ENCODE measurements at places on chromosomes 6 and 20. TPM values are rescaled to one million over a fixed set of nuclear protein-coding genes. Genes with fewer than 3 reads are reported as not detected.

DNA sequence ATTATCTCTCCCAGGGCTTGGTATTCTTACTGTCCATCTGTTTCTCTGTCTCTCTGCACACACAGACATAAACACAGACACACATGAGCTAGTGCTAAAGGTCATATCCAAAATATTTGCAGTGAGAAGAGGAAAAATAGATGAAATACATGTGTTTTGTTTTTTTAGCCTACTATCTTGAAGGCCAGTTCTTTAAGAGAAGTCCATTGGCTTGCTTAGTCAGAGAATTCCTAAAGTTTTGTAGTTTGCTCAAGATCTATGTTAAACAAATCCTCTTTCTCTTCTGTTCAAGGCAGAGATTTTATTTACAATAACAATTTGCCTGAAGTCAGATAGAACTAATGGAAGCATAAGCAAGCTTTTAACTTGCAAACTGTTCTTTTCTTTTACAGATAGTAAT, 120.0 kb upstream of the AKIRIN2 start:
- DNase-seq: no peak
- H3K4me1 ChIP-seq: peaks cover 20% of the 10 kb centered on the region
- no peaks in the 10 kb centered on the region for H3K27me3 ChIP-seq
- H3K4me3 ChIP-seq: no peak overlapping the region
- H3K27ac ChIP-seq: no peak overlapping the region
- H3K36me3 ChIP-seq: no peaks in the 10 kb centered on the region

GRCh38 chr20:51553897-51554486, 11.5 kb upstream of the NFATC2 start:
- no peak overlapping the region for H3K4me3 ChIP-seq
- no peak overlapping the region for H3K27ac ChIP-seq

- peaks cover 20% of the 10 kb centered on the region for H3K36me3 ChIP-seq
- DNase-seq: no peak
- H3K4me1 ChIP-seq: no peaks in the 10 kb centered on the region
- no peak overlapping the region for H3K27ac ChIP-seq
- no peak overlapping the region for H3K4me3 ChIP-seq
These were observed 268.1 kb downstream of the UST start for GRCh38 chr6:149014631-149015534.

GRCh38 chr6:50635429-50635828, 77.9 kb upstream of the TFAP2D start:
- DNase-seq: no peak
- no peaks in the 10 kb centered on the region for H3K27me3 ChIP-seq
- no peaks in the 10 kb centered on the region for H3K36me3 ChIP-seq
- no peak overlapping the region for H3K27ac ChIP-seq
- H3K4me1 ChIP-seq: no peaks in the 10 kb centered on the region

DNA sequence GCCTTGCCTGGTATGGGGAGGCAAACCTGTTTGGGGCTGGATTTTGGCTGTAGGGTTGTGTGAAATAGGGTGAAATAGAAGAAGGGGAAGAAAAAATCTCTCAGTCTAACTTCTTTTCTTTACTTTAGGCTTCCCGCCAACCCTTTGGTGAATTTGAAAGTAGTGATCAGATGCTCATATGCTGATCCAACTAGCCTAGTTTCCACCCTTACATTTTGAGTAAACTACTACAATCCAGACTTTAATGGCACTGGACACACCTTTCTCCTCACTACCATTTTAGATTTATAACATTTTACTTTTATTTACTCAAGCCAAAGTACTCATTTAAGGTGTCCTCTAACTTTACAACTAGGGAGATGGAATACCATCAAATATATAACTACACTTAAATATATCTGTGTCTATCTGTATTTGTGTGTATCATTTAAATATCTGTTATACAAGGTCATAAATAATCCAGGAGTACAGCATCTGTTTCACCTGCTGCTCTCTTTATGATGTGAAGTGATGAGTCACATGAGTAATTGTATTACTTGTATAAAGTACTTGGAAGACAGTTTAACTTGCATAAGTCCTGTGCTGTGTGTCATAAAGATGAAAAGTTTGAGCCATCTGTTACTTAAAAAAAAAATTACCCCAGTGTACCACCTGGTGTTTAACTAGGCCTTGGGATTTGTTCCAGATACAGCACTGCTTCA, 172.1 kb downstream of the CDKAL1 start:
- H3K36me3 ChIP-seq: no peaks in the 10 kb centered on the region
- no peak overlapping the region for H3K27ac ChIP-seq
- no peak for DNase-seq
- peaks cover 11% of the 10 kb centered on the region for H3K4me1 ChIP-seq
- no peak overlapping the region for H3K4me3 ChIP-seq

DNA sequence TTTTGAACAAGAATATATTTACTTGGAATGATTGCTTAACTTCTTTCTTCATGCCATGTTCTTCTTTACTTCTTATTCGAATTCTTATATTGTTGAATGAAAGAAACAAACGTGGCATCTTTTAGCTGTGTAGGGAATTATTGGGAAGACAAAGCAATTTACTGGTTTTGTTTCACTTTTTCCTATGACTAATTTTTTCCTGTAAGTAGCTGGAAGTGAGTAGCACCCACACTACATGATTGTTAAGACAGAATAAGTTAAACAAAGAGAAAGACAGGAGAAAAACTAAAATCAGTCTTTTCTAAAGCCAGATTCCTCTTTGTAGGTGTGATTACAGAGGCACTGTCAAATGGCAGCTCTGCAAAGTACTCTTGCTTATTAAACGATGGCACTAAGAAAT, 593.4 kb downstream of the EYS start:
- no peak for DNase-seq
- no peak overlapping the region for H3K27ac ChIP-seq
- H3K4me1 ChIP-seq: no peaks in the 10 kb centered on the region
- H3K27me3 ChIP-seq: no peaks in the 10 kb centered on the region

- no peaks in the 10 kb centered on the region for H3K4me1 ChIP-seq
- H3K27me3 ChIP-seq: peaks cover 2% of the 10 kb centered on the region
- no peak for DNase-seq
- no peaks in the 10 kb centered on the region for H3K36me3 ChIP-seq
- no peak overlapping the region for H3K4me3 ChIP-seq
These were observed 62.9 kb upstream of the ADGRG6 start for GRCh38 chr6:142238881-142239280.

- H3K27me3 ChIP-seq: no peaks in the 10 kb centered on the region
- H3K4me3 ChIP-seq: no peak overlapping the region
- DNase-seq: no peak
These were observed 223.9 kb downstream of the PRL start for GRCh38 chr6:22072949-22073348.

DNA sequence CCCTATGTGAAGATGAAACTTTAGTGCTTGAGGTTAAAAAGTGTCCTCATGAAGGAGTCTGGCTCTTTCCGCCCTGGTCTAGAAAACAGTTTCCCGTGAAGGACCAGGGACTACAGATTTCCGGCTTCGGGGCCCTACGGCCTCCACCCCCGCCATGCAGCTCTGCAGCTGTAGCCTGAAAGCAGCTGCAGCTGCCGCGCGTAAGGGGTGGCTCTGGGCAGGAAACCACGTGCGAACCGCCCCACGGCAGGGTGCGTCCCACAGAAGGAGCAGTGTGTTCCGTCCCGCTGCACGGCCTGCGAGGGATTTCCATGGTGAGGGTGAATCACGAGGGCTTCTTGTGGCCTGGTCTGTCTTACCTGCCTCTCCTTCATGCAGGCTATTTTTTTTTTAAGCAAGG, 117.0 kb downstream of the ERMARD start:
- H3K4me1 ChIP-seq: no peaks in the 10 kb centered on the region
- no peaks in the 10 kb centered on the region for H3K27me3 ChIP-seq
- no peak overlapping the region for H3K4me3 ChIP-seq
- DNase-seq: no peak
- no peak overlapping the region for H3K27ac ChIP-seq
- H3K36me3 ChIP-seq: no peaks in the 10 kb centered on the region

DNA sequence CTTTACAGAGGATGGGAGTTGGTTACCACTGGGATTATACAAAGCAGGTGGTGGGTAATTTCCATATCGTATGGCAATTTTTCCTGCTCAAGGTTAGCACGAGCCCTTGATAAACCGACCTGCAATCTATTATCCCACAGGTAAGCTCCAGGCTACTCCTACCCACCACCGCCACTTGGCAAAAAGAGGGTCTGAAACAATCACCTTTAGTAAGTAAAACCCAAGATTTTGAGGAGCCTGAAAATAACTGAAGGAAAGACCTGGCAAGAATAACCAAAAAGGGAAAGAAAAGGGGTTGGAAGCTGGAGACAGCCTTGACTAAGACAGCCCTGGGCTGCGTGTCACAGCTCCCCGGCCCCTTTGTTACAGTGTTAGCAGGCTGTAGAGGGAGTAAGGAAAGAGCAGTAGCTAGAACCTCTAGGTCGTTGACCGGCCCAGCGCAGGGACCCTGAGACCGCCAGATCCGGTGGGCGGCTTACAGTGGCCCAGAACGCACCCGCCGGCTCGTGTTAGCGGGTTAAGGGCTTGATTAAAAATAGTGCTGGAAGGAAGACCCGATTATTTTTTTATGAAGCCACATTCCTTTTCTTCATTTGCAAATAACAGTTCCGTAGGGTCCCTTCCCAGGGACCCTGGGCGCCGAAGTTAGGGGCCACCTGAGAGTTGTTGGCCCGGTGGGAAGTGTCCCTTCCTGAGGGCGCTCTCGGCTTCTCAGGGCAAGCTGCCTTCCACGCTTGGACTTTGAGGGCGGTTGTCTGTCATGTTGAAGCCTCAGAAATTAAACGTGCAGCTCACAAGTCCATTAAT, 30.5 kb downstream of the TFAP2B start:
- peaks cover 67% of the 10 kb centered on the region for H3K27me3 ChIP-seq
- no peak overlapping the region for H3K27ac ChIP-seq
- no peak for DNase-seq

GRCh38 chr6:153959276-153959675, 79.8 kb upstream of the OPRM1 start:
- no peaks in the 10 kb centered on the region for H3K36me3 ChIP-seq
- H3K27ac ChIP-seq: no peak overlapping the region
- no peak for DNase-seq

GRCh38 chr6:50145125-50145524, 95.4 kb upstream of the DEFB112 start:
- DNase-seq: no peak
- no peak overlapping the region for H3K4me3 ChIP-seq
- no peaks in the 10 kb centered on the region for H3K27me3 ChIP-seq
- H3K36me3 ChIP-seq: no peaks in the 10 kb centered on the region
- H3K27ac ChIP-seq: no peak overlapping the region

GRCh38 chr6:112620812-112621569, 273.9 kb downstream of the RFPL4B start:
- H3K4me1 ChIP-seq: no peaks in the 10 kb centered on the region
- no peak overlapping the region for H3K27ac ChIP-seq
- DNase-seq: no peak
- no peaks in the 10 kb centered on the region for H3K36me3 ChIP-seq
- no peak overlapping the region for H3K4me3 ChIP-seq

DNA sequence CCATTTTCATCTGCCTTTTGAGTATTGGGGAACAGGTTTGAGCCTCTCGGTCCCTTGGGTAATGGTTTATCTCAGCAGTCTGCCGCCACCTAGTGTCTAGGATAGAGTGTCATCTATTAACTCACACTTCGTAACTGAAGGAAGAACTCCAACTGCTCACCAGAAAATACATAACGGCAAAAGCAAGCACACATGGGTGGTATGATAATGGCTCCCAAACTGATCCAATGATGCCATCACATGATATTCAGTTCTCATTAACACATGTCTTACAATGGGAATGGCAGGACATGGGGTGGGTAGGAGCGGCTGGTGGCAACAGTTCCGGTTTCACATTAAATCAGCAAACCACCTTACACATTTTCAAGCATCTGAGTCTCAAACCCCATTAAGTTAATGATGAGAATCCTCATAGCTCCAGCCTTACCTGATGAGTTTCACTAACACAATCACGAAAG, 110.7 kb upstream of the PHACTR1 start:
- no peak overlapping the region for H3K27ac ChIP-seq
- H3K4me3 ChIP-seq: peak overlapping the region; percentile 61
- H3K36me3 ChIP-seq: no peaks in the 10 kb centered on the region
- DNase-seq: no peak

- H3K4me3 ChIP-seq: no peak overlapping the region
- DNase-seq: no peak
- peaks cover 2% of the 10 kb centered on the region for H3K36me3 ChIP-seq
- no peak overlapping the region for H3K27ac ChIP-seq
- peaks cover 5% of the 10 kb centered on the region for H3K27me3 ChIP-seq
These were observed 15.5 kb upstream of the ZFP57 start for GRCh38 chr6:29696147-29697125.

DNA sequence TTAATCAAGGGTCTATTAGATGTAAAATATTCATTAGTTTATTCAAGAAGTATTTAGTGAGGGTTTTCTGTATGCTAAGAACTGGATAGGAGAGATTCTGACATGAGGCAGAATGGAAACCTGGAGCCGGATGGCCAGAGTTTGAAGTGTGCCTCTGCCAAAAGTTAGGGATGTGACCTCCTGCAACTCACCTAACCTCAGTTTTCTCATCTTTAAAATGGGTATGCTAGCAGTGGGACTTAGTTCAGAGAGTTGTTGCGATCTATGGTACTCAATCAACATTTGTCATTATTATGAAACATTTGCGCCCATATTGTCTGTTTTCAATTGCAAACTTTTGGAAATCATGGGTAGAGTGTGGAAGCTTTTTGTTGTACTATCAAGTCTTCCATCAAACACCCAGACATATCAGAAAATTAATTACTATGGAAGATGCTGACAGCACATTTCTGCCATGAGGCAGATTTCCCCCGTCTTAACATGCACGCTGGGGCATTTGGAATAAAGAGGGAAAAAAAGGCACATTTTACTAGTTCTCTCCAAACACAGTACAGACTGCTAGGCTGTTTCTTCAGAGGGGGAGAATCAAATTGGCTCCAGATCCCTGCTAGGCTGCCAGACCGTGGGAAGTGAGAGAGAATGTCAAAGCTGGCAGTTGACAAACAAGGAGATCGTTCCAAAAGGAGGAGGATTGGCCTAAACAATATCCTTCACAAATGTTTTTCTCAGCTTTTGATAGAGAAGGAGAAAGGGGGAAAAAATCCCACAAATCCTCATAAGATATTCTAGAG, 205.3 kb upstream of the TSHZ2 start:
- no peaks in the 10 kb centered on the region for H3K4me1 ChIP-seq
- no peak overlapping the region for H3K27ac ChIP-seq
- no peaks in the 10 kb centered on the region for H3K36me3 ChIP-seq

DNA sequence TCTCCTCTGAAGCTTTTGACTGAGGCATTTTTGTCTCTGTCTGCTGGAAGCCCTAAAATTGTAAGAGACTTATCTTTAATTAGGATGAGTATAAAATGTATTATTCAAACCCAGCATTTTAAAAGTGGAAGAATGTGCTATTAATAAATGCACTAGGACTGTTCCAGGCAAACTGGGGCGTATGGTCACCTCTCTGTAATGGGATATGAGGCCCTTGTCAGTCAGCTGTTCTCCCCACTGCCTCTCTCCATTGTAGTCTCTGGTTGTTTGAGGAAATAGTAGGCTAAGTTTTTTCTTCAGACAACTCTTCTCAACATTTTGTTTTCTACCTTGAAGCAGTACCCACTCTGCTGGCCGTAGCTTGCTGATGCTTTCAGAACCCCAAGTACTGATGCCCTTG, 14.3 kb upstream of the DEF6 start:
- no peak for DNase-seq
- no peak overlapping the region for H3K4me3 ChIP-seq
- H3K4me1 ChIP-seq: no peaks in the 10 kb centered on the region
- H3K27ac ChIP-seq: no peak overlapping the region

The GSTA2 gene
- total RNA-seq: not detected

The CST1 gene
- total RNA-seq: not detected

The NKAIN2 gene
- not detected for total RNA-seq

The GABBR1 gene
- 117 TPM for total RNA-seq

The BPIFB4 gene
- total RNA-seq: not detected

The TBX18 gene
- total RNA-seq: not detected

The PRR18 gene
- total RNA-seq: 0.10 TPM

The SLC22A7 gene
- total RNA-seq: not detected

The HLA-G gene
- total RNA-seq: 5.4 TPM

The TINAG gene
- not detected for total RNA-seq

All from activated B cell treated with CpG ODN at 0.5 μM for 24 hours (primary cell).